Small intestine (tissue), 16 donors: ENCODE measurements at places on chromosomes 3 and 15. TPM values are rescaled to one million over a fixed set of nuclear protein-coding genes. Genes with fewer than 3 reads are reported as not detected.
A peak's percentile ranks its signal among the peaks of the same experiment; 100 is the strongest.

DNA sequence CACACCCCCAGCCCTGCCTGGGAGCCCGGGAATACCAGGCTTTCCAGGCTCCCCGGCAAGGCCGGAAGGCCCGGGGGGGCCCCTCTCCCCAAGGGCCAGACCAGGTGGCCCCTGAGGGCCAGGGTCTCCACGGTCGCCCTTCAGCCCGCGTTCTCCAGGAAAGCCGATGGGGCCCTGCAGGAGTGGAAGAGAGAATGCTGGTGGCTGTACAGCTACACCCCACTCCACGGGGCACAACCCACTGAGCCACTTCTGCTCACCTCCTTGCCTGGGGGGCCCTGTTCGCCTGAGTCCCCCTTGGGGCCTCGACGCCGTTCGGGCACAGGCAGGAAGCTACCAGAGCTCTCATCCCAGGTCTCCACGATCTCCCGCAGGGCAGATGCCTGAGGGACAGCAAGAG lies 11.8 kb upstream of the UCN2 start:
- DNase-seq = no peak

RTP1 gene
- not detected for polyA plus RNA-seq

- no peak for DNase-seq
Observed at GRCh38 chr3:48830715-48831114, 17.0 kb downstream of the PRKAR2A start.

GCNT3 gene
- 10.2 TPM for polyA plus RNA-seq

- DNase-seq = peak; percentile 5
Observed at GRCh38 chr15:99511531-99511865, 54.3 kb upstream of the MEF2A start.

GRCh38 chr15:25993506-25993905 lies 130.4 kb upstream of the ATP10A start:
- no peak for DNase-seq

- no peak for DNase-seq
Observed at GRCh38 chr3:186187401-186188275, 78.7 kb upstream of the ETV5 start.

GRCh38 chr3:184360929-184361531 lies 375 bp downstream of the CLCN2 start:
- DNase-seq = peak; percentile 21

PP2D1 gene
- polyA plus RNA-seq = not detected

DNA sequence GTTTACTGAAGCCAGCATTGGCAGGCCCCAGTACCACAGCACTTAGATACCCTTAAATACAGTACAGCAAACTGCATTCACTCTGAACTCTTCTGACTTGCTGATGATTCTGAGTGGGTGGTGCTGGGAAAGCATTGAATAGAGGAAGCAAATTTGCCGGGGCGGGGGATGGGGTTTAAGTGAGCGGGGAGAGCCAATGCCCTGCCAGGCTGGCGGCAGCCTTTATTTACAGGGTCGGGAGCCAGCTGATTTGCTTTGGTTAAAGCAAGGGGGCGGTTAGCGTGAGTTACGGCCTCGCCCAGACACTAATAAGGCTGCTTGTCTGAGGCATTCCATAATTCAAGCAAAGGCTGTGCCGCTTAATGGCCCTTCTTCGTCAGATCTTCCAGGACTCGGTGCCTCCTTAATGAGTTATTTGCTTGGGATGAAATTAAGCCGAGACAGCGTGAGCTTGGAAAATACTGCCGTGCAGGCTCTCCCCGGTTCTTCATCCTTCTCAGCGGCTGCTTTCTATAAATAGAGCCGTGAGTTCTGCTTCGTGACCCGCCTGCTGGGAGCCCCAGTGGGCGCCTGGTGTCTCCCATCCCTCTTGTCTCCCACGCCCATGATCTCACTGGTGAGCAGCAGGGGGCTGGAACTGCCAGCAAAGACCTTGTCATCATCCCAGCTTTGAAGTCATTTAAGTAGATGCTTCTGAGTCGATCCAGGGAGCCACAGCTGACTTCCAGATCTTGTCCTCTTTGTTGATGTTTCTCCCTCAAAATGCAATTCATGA lies 25.8 kb downstream of the SPSB4 start:
- DNase-seq = peak; percentile 40

VIPR1 gene
- polyA plus RNA-seq = 114 TPM

SCN11A gene
- not detected for polyA plus RNA-seq

GRCh38 chr3:149969940-149970715 lies 567 bp downstream of the PFN2 start:
- DNase-seq = peak; percentile 82

DNA sequence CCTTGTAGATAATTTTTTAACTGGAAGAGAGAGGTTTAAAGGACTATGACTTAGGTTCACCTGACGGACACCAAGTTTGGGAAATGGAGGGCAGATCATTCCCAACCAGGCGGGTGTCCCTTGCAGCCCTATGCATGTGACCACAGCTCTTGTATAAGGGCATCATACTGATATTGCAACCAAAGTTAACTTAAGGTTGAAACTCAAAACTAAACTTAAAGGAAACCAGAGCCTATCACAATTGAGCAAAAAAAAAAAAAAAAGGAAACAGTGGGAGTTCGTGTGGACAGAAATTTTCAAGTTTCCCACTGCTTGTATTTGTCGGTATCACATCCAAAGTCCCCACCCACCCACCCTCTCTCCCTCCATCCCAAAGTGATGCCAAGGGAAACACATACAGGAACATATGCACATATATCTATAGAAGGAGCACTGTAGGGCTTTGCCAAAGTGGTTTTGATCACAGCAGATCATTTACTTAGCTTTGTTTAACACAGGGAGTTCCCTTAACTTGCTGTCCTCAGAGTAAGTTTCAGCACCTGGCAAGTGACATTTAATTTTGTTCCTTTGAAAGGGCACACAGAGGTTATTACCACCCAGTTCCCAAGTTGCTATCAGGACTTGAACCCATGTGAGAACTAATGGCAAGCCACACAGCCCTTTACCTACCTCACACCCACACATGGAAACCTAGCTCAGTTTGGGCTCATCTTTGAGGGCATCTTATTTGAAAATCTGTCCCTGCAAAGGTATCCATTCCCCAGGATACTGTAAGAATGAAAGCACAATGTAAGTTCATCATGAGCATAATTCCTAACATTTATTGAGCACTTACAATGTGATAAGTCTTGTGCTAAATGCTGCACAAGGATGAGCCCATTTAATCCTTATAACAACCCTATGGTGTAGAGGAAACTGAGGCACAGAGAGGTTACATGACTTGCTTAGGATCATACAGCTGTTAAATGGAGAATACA lies 204.5 kb upstream of the CMC1 start:
- no peak for DNase-seq

DPH6 gene
- polyA plus RNA-seq = 8.3 TPM

DNA sequence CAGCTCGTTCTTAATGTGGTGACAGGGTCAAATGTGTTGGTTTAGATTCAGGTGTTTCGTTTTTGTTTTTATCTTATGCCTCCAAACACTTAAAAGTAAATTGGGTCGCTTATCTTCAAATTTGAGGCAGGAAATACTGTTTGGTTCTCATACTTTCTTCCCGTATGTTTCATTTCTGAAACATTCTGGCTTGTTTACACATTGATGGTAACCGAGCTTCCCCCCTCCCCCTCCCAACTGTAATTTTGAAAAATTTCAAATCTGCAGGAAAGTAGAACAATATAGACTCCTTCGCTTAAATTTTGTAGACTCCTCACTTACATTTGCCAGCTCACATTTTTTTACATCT lies 64.9 kb downstream of the CMTM8 start:
- no peak for DNase-seq

- no peak for DNase-seq
Observed at GRCh38 chr15:47961401-47962090, 159.2 kb upstream of the SLC24A5 start.

DNA sequence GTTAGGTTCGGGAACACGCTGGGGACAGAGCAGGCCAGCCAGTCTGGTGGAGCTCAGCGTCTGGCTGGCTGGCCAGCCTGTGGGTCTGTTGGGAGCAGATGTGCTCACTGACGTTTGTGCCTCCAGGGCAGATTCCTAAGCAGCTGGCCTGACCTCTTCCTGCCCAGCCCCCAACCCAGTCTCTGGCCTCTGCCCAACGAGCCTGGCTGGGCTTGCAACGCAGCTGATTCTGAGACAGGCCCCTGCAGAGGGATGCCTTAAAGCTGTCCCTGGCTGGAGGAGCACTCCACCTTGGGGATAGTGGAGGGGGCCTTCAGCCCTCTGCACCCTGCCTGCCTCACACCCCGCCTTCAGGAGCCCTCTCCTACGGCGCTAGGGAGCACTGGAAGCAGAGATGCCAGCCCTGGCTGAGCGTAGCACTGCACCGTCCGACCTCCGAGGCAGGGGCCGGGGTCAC lies 46.0 kb downstream of the KLF13 start:
- no peak for DNase-seq

- DNase-seq = no peak
Observed at GRCh38 chr3:140724856-140725812, 47.3 kb downstream of the TRIM42 start.

DNA sequence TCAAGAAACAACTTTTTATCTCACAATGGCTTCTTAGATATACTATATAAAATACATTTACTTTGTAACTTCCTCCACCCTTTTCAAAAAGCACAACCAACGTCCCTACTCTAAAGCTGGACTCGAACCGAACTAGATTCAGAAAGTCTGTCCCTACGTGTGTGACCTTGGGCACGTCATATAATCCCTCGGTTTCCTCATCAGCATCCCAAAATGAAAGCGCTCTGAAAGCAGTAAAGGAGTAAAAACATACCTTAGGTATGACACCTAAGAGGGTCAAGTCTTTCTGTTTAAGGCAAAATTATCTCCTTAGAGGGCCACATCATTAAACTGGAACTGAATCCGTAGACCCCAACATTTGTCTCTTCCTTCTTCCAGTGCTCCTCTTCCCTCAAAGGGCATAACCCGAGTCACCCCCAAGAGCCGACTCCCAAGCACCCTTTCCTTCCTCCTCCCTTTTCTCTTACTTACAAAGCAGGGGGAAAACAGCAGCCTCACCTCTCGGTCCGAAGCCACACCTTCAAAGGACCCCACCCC lies 663 bp downstream of the PDCD10 start:
- DNase-seq = no peak

DNA sequence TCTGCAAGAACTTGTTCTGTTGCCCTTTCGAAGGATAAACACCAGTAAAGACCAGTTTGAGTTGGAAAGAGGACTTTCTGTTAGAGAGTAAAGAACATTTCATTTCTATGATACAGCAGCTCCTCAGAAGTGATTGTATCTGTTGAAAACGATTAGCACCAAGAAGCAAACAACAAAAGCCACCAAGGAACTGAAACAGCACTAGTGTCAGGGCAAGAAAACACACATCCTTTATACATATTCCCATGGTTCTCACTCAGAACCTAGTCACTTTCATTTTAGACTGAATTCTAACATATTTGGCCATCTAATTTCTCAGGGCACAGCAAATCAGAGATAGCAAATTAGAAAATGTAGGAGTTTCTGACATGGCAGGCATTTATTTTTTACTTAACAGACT lies 116.1 kb downstream of the ATP1B3 start:
- no peak for DNase-seq

GRCh38 chr3:15635121-15635661 lies 33.6 kb downstream of the BTD start:
- no peak for DNase-seq

GRCh38 chr3:71011565-71012287 lies 571.8 kb downstream of the FOXP1 start:
- no peak for DNase-seq

C3orf49 gene
- not detected for polyA plus RNA-seq

- no peak for DNase-seq
Observed at GRCh38 chr3:141125351-141125750, 74.2 kb downstream of the SPSB4 start.

SLC28A1 gene
- 34.6 TPM for polyA plus RNA-seq

DNA sequence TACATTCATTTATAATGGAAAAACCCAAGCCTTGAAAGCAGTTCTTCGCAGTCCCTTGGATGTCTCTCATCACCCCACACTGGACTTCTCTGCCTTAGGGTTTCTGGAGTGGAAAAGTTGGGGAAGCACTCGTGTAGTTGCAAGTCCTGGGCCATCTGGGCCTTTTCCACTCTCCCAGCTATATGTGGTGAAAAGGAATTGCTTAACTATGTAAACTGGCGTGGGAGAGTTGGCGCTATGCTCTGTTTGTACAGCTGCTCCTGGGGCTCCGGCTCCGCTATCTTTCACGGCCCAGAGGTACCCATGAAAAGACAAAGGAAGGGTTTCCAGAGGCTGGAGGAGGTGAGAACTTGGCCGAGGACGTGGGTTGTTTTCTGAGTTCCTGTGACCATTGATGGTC lies 81.1 kb upstream of the MYZAP start:
- no peak for DNase-seq

DNA sequence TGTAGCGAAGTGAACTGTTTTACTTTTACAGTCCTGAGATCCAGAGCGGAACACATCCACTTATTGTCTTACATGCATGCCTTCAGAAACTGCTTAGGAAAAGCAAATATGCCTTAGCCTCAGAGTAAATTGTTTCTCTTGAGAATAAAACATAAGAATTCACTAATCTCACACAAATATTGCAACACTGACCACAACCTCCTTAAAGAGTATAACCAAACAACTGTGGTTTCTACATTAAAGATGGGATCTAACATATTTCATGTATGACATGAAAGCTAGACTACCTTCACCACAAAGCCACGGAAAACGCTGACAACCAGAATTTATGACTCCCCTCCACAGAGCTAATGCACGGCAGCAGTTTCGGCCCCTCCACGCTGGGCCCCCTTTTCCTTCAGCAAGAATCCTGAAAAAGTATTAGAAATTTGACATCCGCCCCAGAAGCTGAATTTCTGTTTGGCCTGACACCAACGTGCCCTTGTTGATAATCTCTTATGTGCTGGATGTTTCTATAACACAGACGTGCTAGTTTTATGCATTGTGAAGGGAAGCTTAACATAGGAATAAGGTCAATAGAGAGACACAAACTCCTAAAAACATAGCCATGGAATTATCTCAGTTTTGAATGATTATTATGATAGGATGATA lies 84.6 kb downstream of the GREM1 start:
- no peak for DNase-seq

DNA sequence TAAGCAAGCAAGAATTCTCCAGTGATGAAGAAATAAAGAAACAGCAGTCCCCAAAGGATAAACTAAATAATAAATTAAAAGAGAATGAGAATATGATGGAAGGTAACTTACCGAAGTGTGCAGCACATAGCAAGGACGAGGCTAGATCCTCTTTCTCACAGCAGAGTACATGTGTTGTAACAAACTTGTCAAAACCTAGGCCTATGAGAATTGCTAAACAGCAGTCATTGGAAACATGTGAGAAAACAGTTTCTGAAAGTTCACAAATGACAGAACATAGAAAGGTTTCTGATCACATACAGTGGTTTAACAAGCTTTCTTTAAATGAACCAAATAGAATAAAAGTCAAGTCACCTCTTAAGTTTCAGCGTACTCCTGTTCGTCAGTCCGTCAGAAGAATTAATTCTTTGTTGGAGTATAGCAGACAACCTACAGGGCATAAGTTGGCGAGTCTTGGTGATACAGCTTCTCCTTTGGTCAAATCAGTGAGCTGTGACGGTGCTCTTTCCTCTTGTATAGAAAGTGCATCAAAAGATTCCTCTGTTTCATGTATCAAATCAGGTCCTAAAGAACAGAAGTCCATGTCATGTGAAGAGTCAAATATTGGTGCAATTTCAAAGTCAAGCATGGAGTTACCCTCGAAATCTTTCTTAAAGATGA lies 4.5 kb upstream of the SCG5 start:
- no peak for DNase-seq

GRCh38 chr15:31065824-31066223 lies 35.7 kb downstream of the TRPM1 start:
- no peak for DNase-seq

- DNase-seq = no peak
Observed at GRCh38 chr3:144429719-144430121, 458.1 kb downstream of the DIPK2A start.
